WTC11 (cell line): ENCODE measurements at places on chromosomes 2 and 18.
A peak's percentile ranks its signal among the peaks of the same experiment; 100 is the strongest.

- DNase-seq, result peak; percentile 0
Measured at GRCh38 chr18:48922226-48922800, 28.5 kb downstream of the SMAD7 start.

- DNase-seq, result no peak
Measured at GRCh38 chr2:76641506-76641905, 880.7 kb downstream of the LRRTM4 start.

GRCh38 chr2:233831011-233831721 lies 23.2 kb downstream of the HJURP start:
- DNase-seq, result no peak

GRCh38 chr2:67834482-67834881 lies 228.3 kb downstream of the C1D start:
- DNase-seq, result no peak

DNA sequence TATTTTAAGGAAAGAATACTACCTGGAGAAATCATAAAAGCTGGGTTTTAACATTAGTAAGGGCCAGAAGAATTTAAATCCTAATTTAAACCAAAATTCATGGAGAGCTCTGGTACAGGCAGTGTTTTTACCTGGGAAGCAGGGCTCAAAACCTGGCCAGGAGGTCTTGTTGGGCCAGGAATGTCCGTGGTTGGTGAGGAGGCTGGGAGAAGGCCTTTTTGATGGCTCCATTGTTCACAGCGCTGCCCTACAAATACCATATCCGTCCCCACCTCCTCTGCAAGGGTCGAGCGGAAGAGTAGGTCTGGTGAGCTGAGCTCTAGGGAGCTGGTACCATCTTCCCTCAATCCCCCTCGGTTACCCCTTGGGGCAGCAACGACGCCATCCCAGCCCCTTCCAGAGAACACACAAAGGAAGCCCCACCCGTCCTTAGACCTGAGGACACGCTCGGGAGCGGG lies 10.9 kb upstream of the HOXD1 start:
- DNase-seq, result no peak

DNA sequence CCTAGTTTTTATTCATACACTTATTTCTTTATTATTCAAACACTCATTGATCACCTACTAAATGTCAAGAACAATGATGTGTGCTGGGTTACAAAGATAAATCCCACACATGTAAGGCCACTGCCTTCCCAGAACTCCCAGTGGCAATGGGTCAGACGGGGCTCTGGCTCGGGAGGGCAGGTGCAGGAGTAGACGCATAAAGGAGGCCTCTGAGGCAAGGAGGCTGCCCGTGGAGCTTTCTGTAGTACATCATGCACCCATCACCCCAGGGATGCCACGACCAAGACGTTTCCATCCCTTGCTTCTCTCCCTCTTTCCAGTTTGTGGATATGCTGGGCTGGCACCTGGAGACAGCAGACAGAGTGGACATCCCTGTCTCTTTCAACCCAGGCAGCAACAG lies 153.2 kb upstream of the TTC39C start:
- DNase-seq, result no peak

DNA sequence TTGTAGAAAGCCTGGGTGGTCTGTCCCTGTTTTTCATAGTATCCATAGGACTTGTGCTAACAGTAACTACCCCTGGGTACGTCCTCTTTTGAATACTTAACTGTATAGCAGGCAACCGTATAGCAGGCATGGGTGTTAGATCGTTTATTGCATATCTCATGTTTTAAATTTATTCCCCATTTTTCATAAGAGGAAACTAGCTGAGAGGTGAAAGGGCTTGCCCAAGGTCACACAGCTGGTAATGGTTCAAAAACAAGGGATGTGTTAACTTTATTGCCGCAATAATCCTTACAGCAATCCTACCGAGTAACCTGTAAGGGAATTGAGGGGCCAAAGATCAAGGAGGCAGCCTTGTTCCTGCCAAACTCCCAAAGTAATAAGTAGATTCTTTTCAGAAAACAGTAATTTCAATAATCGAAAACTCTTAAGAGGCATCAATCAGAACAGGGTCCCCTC lies 990 bp upstream of the MGAT4A start:
- DNase-seq, result no peak

GRCh38 chr2:230793572-230794359 lies 71.0 kb upstream of the ITM2C start:
- no peak for DNase-seq

DNA sequence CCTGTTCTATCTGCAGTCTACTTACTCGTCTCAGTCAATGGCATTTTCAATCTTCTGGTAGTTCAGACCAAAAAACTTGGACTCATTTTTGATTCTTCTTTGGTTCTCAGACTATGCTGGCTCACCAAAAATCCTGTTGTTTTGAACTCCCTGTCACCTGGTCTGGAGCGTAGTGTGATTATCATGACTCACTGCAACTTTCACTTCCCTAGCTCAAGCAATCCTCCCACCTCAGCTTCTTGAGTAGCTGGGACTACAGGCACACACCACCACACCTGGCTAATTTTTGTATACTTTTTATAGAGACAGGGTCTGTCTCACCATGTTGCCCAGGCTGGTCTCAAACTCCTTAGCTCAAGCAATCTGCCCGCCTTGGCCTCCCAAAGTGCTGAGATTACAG lies 163.3 kb upstream of the CDH7 start:
- no peak for DNase-seq

DNA sequence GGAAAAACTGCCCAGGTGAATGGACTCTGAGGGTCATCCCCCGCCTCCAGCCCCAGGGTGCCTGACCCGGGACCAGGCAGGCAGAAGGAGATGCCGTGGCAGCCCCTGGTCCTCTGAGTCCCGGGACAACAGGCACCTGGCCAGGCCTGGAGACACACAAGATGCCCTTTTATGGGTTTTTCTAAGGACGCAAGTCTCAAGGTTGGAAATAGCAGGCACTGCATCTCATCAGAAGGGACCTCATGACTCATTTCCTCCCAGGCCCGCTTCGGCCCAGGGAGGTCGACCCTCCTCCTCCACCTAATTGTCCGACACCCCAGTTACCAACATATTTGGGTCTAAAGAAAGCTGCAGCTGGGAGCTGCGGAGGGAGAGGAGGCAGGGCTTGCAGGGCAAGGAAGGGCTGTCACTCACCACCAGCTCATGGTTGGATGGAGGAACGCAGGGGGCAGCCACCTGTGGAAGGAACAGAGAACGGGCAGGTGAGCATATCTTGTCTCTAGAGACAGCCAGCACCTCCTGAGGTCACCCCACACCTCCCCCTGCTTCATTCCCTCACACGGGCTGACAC lies 82.9 kb downstream of the TNS1 start:
- no peak for DNase-seq

GRCh38 chr2:8049176-8049575 lies 632.7 kb upstream of the ID2 start:
- no peak for DNase-seq

- no peak for DNase-seq
Measured at GRCh38 chr2:86204458-86204857, 5.2 kb downstream of the MRPL35 start.

- DNase-seq, result no peak
Measured at GRCh38 chr2:10326151-10326616, 23.5 kb downstream of the HPCAL1 start.

DNA sequence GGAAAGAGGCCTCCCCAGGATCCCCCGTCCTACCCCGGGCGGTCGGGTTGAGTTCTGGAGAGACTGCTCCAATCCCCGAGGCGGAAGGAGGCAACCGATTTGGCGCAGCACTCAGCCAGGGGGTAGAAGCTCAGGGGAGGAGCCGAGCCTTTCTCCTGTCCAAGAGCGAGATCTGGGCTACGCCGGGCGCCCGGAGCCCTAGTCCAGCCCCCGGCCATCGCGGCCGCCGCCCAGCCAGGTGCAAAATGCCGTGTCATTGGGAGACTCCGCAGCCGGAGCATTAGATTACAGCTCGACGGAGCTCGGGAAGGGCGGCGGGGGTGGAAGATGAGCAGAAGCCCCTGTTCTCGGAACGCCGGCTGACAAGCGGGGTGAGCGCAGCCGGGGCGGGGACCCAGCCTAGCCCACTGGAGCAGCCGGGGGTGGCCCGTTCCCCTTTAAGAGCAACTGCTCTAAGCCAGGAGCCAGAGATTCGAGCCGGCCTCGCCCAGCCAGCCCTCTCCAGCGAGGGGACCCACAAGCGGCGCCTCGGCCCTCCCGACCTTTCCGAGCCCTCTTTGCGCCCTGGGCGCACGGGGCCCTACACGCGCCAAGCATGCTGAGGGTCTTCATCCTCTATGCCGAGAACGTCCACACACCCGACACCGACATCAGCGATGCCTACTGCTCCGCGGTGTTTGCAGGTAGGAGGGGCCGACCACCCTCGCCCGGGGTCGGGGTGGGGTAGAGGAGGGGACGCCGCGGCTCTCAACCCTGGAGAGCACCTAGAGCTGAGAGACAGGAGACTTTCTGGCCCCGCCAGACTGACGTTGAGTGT lies at the start of gene DYSF:
TSS of gene DYSF (plus strand) at position 158 of the 817 bp plus-strand sequence.
- peak; percentile 80 for DNase-seq

DNA sequence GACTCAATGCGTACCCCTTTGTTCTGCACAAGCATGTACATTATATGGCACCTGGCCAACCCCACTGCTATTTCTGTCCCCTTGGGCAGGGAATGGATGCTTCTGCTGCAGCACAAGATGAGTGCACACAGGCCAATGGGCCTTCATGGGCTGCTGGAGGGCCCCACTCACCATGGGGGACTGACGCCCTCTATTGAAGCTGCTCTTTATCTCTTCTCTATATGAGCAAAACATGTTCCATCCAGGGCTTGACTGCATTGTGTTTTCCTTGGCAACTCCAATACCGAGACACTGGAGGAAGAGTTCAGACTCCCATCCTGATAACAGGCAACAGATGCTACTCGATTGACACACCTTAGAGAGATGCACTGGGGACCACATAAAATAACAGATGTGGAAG lies 251.6 kb upstream of the NCKAP5 start:
- no peak for DNase-seq

- DNase-seq, result no peak
Measured at GRCh38 chr2:237877576-237878307, 18.3 kb downstream of the RAMP1 start.

- peak; percentile 62 for DNase-seq
Measured at GRCh38 chr18:59249199-59249774, 24.0 kb downstream of the RAX start.

DNA sequence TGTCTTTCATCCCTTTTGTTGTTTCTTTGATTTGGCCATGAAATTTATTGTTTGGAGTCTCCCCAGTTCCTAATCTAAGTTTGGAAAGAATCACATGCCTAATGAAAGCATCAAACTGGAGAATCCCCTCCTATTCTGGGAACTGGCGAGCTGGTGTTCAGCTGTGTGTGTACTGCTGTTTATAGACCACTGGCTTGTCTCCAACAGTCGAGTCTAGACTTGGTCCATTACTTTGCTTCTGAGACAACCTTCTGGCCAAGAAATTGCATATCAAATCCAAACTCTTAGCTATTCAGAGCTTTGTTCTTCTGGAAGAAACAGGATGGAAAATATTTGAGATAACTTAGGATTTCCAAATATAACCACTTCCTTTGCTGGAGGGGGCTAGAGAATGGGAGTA lies 111.5 kb upstream of the THSD7B start:
- DNase-seq, result no peak

DNA sequence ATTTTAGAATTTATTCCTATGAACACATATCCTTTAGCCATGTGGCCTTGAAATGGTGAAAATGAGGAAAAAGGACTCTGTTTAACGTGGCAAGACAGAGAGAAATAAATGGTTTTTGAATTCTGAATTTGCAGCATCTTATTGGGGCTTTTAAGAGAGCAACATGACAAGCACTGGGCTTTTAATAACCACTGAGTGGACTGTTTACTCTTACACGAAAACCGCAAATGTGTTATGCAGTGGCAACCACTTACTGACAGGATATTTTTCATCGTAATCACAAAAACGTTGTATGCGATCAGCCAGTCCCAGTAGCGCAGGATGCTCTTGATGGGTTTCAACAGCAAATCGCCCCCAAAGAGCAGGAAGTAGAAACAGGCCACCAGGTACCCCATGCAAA lies 226.6 kb downstream of the NAPG start:
- no peak for DNase-seq

DNA sequence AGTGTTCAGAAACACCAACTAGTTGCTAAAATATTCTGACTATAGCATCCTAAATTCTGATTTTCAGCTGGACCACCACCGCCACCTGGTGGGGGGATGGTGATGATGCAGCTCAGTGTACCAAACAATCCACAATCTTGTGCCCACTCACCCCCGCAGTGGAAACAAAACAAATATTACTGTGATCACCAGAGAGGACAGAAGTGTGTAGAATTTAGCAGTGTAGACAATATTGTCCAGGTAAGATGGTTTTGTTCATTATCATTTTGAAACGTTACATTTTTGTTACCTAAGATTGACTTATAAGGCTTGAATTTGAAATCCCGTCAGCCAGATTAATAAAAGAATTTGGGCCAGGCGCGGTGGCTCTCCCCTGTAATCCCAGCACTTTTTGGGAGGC lies 31.7 kb upstream of the UBXN4 start:
- peak; percentile 62 for DNase-seq

DNA sequence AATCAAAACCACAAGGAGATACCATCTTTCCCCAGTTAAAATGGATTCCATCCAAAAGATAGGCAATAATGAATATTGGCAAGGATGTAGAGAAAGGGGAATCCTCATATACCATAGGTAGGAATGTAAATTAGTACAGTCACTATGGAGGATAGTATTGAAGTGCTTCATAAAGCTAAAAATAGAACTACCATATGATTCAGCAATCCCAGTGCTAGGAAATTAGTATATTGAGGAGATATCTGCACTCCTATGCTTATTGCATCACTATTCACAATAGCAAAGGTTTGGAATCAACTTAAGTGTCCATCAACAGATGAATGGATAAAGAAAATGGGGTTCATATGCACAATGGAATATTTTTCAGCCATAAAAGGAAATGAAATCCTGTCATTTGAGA lies 251.2 kb downstream of the ZNF804A start:
- DNase-seq, result no peak

DNA sequence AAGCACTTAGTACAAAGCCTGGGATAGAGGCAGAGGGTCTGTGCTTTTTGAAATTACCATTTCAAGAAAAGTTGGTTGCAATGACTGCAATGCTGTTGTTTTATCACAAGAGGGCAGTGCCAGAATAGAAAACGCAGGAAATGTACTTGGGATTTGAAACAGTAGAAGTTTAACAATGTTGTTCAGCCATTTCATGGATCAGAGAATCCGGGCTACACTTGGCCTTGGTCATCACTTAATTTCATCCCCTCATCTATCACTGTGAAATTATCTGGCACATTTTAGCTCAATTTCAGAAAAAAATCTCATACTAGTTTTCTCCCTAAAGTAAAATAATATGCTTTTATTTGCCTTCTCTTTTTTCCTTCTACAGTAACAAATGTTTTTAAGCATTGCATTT lies 70.8 kb downstream of the RAPGEF4 start:
- DNase-seq, result no peak

GRCh38 chr2:12440731-12441130 lies 276.0 kb upstream of the TRIB2 start:
- no peak for DNase-seq

GRCh38 chr2:42938671-42939370 lies 146.4 kb upstream of the HAAO start:
- DNase-seq, result no peak

DNA sequence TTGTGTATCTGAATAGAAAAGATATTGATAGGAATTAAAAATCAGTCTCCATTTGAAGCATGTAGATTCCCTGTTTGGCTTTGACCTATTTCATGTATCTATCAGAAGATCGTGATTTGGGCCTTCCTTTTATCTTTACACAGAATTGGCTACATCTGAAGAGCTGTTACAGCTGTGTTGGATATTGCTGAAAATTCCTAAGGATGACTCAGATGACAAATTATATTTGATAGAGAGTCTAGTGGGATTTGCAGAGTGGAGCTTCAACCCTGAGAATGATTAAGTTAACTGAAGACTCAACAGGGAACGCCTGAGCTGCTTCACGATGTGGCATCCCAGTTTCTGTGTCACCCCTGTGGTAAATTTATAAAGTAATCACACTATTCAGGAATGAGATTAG lies 4.9 kb upstream of the COL3A1 start:
- DNase-seq, result no peak
